ENCODE measurements at places on chromosomes 13 and 19. TPM values are rescaled to one million over a fixed set of nuclear protein-coding genes. Genes with fewer than 3 reads are reported as not detected.

Gene ZNF497
- total RNA-seq: 2.3 TPM

Gene COL5A3
- total RNA-seq: 0.33 TPM

Gene PPM1N
- 2.1 TPM for total RNA-seq

Gene CCNA1
- total RNA-seq: 19.3 TPM

Gene PABPC3
- total RNA-seq: 0.48 TPM

Gene LILRB3
- total RNA-seq: not detected

Gene MBD3L3
- not detected for total RNA-seq

Gene CEACAM16
- not detected for total RNA-seq

Gene ZNF787
- 25.5 TPM for total RNA-seq

Gene ZNF667
- 8.7 TPM for total RNA-seq

Gene PCP2
- 0.66 TPM for total RNA-seq

Gene SHISA7
- total RNA-seq: not detected

Gene PGLYRP2
- total RNA-seq: not detected

Gene TMEM38A
- total RNA-seq: 3.5 TPM

Gene HIPK4
- total RNA-seq: 0.33 TPM

Gene CGB5
- 1.1 TPM for total RNA-seq
